ENCODE measurements at places on chromosomes 13 and 19.

- DNase-seq = no peak
Measured at GRCh38 chr13:76764429-76764828, 121.8 kb downstream of the KCTD12 start.

DNA sequence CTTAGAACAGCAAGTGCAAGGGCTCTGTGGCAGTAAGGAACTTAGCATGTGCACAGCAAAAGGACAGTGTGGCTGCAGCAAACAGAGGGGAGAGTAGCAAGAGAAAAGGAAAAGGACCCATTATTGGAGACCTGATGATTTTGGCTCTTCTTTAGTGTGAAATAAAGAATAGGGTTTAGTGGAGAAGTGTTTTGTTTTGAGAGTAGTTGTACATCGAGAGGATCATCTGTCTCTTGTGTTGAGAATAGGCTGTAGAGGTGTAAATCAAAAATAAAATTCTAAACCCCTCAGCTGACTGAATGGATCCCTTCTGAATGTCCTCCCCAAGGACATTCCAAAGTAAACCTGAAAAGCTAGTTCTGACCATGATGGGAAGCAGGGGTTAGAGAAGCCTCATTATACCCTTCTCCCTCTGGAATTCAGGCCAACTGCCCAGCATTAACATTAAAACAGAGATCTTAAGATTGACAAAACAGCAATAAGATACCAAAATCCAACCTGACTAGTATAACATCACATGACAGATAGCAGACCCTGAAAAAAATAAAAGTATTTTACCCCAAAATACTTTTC, 73.6 kb upstream of the OBI1 start:
- DNase-seq = no peak

DNA sequence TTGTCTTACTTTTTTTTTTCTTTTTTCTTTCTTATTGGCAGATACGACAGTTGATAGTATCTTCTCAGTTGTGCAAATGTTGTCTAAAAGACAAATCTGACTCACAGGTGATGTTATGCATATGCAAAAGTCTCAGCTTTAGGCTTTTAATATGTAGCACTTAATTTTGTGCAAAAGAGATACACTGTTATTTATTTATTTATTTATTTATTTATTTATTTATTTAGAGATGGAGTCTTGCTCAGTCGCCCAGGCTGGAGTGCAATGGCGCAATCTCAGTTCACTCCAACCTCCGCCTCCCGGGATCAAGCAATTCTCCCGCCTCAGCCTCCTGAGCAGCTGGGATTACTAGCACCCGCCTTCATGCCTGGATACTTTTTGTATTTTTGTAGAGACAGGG, 383.9 kb upstream of the PCDH9 start:
- DNase-seq = no peak

DNA sequence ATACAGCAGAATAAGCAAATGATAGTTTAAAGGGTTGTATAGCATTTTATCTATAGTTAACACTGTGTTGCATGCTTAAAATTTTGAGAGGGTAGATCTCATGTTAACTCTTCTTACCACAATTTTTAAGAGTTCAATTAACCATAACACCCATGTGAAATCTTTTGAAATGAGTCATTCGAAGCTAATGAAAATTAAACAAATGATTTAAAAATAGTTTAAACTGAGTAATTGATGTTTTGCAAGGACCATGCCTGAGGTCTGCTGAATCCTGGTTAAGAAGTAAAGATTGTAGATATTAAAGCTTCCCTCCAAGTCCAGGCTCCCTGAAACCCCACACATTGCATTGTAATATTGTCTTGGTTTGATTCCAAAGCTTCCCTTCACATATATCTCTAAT, 176.7 kb upstream of the RNF113B start:
- DNase-seq = no peak

GRCh38 chr13:42266473-42266872, 5.5 kb upstream of the AKAP11 start:
- DNase-seq = no peak

DNA sequence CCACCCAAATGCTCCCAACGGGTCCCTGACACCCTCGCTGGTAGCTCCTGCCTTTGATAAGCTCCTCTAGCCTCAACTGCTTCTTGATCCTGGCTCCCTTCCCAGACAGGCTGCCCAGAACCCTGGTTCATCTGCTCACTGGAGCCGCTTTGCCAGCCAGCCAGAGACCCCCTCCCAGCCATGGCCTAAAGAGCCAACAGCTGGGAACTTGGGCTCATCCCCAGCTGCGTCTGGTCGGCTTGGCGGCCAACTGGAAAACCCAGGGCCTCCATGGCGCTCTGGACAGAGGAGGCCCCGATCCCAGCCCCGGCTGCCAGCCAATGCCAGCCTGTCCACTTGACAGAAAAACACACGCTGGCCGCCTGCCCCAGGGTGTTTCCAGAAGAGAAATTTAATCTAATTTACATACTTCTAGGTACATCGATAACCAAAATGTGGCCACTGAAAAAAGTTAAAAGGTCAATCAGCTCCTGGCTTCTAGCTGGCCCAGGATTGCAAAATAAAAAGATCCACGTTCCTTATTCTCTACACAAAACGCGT, 3.0 kb upstream of the AKAP8L start:
- no peak for DNase-seq

DNA sequence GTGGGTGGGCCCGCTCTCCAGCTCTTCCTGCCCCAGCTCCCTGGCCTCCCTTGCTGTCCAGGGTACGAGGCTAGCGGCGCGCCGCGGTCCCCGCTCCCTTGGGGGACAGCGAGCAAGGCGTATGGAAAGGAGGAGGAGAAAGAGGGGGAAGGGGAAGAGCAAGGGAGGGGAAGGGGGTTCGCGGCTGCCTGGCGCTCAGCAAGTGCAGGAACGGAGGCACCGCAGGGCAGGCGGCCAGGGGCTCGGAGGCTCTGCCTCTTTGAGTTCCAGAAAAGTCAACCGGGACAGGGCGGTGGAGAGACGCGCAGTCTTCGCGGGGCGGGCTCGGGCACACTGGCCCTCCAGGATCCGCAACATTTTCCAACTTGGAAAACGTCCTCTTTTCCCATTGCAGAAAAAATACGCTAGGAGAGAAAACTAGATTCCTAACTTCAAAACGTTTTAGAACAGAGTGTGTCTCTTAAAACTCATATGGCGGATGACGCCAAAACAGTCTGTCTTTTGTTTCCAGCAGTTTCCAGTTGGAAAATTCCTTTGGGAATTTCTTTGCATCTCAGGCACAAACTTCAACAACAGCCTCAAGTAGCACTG, 23.1 kb upstream of the TNFRSF19 start:
- DNase-seq = no peak

DNA sequence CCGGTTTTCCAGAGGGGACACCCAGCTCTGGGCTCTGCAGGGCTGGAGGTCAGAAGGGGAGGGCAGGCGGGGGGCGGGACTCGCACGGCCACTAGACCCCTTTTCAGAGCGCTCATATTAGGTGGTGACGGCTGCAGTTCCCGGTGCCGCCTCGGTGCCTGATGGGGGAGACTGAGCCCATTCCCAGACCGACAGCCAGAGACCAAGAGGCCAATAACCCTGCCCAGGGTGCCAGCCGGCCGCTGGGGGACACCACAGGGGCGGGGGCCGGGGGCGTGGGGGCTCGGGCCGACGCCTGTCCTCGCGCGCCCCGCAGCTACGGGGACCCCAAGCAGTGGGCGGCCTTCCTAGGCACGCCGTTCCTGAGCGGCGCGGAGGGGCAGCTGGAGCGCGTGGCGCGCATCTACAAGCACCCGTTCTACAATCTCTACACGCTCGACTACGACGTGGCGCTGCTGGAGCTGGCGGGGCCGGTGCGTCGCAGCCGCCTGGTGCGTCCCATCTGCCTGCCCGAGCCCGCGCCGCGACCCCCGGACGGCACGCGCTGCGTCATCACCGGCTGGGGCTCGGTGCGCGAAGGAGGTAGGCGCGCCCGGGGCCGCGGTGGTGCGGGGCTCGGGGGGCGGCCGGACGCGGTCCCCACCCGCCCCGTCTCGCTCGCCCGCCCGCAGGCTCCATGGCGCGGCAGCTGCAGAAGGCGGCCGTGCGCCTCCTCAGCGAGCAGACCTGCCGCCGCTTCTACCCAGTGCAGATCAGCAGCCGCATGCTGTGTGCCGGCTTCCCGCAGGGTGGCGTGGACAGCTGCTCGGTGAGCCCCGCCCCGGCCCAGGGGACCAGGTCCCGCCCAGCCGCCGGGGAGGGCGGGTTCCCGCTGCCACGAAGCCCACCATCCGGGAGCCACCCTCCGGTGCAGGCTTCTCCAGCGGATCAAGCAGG, 2.4 kb downstream of the TIMM13 start:
- DNase-seq = no peak

- DNase-seq = no peak
Measured at GRCh38 chr13:49810567-49811526, 18.4 kb upstream of the KPNA3 start.

DNA sequence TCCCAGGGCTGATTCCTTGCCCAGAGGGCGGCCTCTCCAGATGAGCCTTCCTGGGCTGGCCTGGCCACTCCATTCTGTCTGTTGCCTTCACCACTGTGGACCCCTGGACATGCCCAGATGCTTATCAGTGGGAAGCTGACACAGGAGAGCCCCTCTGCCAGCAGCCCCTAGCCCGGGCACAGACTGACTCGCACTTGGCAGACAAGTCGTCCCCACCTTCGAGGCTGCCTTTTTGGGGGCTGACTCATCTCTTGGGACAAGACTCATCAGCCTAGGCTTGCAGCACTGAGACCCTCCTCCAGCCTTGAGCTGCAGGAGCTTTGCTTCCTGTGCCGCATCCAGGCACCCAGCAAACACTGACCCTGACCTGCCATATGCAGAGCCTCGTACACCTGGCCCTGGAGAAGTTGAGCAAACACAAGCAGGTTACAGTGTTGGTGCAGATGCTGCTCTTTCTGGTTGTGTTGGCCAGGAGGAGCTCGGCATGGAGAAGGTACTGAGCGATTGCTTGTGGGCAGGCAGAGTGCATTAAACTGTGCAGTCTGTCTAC, 8.1 kb downstream of the CHST8 start:
- DNase-seq = no peak

DNA sequence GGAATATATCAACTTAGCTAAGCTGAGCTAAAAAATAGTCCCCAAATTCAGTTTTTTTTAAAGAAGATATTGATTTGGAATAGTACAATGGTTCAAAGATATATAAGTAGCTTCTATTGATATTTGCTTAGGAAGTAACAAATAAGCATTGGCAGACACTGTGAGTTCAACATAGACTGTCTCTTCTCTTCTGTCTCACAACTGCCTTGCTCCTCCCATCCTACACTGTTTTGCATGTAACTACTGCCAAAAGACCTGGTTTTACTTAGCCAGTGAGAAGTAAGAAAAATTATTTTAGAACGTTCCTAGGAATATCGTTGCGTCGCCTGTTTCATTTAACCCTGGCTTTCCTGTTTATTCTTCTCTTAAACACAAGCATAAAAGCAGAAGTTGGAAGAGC, 859.0 kb upstream of the SPRY2 start:
- no peak for DNase-seq

- no peak for DNase-seq
Measured at GRCh38 chr13:98222816-98223215, 45.7 kb upstream of the RNF113B start.

- DNase-seq = no peak
Measured at GRCh38 chr13:49441846-49442245, 2.0 kb downstream of the CAB39L start.

DNA sequence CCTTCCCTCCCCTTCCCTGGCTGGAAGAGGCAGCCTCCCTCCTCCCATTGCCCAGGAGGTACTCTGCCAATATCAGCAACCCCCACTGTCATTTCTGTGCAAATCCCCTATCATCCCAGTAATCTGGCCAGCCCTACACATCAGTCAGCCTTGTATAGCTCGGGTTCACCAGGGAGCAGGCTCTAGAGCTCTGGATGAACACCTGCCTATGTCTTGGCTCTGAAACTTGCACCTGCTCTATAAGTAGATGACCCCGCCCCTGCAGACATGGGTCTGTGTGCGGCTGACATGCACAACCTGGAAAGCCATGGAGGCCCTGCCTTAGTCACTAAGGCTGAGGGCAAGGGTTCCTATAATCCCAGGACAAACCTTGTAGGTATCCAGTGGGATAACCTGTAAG, 1042.9 kb downstream of the UQCRFS1 start:
- no peak for DNase-seq

DNA sequence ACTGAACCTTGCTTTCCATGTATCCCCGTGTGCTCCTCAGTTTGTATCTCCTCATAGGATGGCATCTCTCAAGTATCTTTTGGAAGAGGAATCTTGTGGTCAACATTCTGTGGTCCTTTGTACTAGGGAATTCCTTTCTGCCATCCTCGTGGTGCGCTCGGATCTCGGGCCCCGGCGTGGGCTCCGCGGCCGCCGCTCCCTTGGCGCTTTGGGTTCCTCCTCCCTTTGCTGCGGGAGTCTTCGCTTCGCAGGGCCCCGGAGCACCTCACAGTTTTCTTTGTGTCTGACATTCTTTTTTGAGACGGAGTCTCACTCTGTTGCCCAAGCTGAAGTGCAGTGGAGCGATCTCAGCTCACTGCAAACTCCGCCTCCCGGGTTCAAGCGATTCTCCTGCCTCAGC, 264.7 kb downstream of the IRS2 start:
- DNase-seq = no peak

GRCh38 chr19:616747-617526, 16.4 kb downstream of the POLRMT start:
- DNase-seq = no peak

- no peak for DNase-seq
Measured at GRCh38 chr13:61156753-61157152, 258.9 kb downstream of the PCDH20 start.

DNA sequence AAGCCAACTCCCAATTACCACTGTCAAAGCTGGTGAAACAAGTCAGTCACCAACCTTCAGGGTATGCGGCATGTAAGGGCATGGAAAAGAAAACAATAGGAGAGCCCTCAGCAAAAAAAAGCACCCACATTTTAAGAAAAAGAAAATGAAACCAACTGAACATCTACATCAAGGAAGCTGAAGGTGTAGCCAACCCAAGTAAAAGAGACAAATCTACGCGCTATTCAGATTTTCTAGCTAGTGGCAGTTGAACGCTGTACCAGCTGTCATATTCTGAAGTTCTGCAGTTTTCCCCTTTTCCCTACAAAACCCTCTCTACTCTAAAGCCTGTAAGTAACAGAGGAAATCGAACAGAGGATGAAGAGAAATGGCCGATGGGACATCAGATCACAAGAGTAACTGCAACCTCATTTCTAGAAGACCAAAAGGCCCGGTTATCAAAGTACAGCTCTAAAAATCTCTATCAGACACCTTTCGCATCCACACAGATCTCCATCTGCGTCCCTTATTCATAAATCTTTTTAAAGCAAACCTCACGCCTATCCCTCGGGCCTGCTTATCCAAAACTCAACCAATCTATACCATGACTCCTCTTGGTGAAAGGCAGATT, 1.4 kb downstream of the MYCBP2 start:
- DNase-seq = no peak

GRCh38 chr13:46348961-46349360, 38.1 kb downstream of the RUBCNL start:
- no peak for DNase-seq

Data from activated CD4-positive, alpha-beta T cell treated with anti-CD3 and anti-CD28 coated beads for 1 hour (primary cell).